ENCODE measurements at places on chromosomes 2 and 18. TPM values are rescaled to one million over a fixed set of nuclear protein-coding genes. Genes with fewer than 3 reads are reported as not detected.

Gene C2orf78
- total RNA-seq: not detected

- H3K27me3 ChIP-seq: no peaks in the 10 kb centered on the region
- peaks cover 49% of the 10 kb centered on the region for H3K4me1 ChIP-seq
- peaks cover 13% of the 10 kb centered on the region for H3K36me3 ChIP-seq
- peak overlapping the region; percentile 91 for H3K27ac ChIP-seq
- no peak overlapping the region for H3K4me3 ChIP-seq
Measured at GRCh38 chr2:47068981-47069627, 86.0 kb downstream of the STPG4 start.

- no peak overlapping the region for H3K4me3 ChIP-seq
- no peak for DNase-seq
- no peaks in the 10 kb centered on the region for H3K4me1 ChIP-seq
- H3K27ac ChIP-seq: no peak overlapping the region
- no peaks in the 10 kb centered on the region for H3K27me3 ChIP-seq
Measured at GRCh38 chr2:31785876-31786275, 205.1 kb upstream of the SRD5A2 start.

Gene FTCDNL1
- 0.18 TPM for total RNA-seq

Gene ERFE
- 0.56 TPM for total RNA-seq

DNA sequence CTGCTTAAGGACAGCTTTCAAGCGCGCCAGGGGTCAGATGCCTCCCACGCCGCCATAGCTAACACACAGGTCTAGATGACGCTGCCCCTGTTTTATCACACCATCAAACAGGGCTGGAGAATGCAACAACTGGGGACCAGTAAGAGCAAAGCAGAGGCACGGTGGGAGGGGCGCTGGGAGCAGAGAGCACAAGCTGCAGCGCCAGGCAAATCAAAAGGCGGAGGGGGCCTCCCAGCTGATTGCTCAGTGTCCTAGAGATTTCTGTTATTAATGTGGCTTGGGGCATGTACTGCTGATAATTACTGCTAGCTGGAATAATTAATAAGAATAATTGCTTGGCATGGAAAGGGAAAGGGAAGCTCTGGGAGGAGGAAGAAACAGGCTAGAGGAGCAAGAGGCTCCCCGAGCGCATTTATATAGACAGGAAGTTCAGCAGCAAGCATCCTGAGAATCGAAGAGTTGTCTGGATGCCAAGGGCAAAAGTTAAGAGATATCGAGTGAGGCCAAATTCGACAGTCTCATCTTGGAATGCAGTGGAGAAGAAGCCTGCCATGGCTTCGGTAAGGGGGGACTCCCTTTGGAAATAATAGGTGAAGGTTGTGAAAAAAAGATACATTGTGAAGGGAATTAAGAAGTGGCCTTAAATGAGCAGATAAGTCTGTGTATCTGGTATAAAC lies 104.5 kb upstream of the ZNF521 start:
- peaks cover 9% of the 10 kb centered on the region for H3K4me1 ChIP-seq
- H3K27ac ChIP-seq: no peak overlapping the region
- no peak for DNase-seq
- no peak overlapping the region for H3K4me3 ChIP-seq

DNA sequence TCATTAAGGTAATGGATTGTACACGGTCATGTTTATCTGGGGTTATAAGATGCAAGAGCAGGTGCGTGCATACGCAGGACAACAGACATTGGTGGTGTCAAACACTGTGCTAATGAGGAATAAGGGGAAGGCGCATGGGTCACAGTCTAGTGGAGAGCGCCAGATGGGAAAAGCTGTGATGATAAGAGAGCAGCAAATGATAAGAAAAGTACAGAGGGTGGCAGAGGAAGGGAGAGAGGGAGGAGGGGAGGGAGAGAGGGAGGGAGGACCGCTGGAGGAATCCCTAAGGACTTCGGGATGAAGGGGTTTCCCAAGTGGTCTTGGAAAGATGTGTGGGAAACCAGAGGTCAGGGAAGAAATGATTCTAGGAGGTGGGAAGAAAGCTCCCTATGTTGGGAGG lies 2.9 kb downstream of the TNFRSF11A start:
- no peak for DNase-seq
- no peaks in the 10 kb centered on the region for H3K36me3 ChIP-seq
- H3K4me3 ChIP-seq: no peak overlapping the region
- H3K4me1 ChIP-seq: peaks cover 16% of the 10 kb centered on the region
- H3K27me3 ChIP-seq: peaks cover 69% of the 10 kb centered on the region

DNA sequence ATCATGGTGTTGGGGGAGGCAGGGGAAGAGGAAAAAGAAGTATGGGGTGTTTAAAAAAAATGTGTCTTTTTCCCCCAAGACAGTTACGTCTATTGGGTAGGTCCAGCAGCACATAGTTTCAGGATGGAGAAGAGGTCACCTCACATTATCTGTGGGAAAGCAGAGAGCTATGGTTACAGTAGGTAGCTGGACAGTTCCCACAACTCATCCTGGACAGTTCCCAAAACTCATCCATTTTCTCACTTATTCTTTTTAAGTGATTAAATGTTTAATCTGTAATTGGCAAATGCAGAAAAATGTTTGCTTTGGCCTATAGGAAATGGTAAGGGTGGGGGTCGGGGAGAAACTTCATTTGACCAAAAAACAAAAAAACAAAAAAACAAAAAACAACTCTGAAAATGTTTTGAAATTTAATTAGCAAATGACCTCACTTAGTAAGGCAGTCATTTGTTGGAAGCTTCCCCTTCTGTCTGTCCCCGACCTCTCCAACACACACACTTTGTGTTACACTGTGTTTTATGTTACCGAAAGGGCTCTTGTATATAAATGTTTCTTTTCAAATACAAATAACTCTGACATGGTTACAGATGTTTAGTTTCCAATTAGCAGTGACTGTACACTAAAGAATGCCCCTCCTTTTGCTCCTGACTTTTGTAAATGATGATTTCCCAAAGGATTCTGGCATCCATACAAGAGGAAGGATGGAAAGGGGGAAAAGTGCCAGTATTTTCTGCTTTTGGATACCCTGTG lies 173.3 kb upstream of the ZFP36L2 start:
- no peaks in the 10 kb centered on the region for H3K27me3 ChIP-seq
- H3K4me3 ChIP-seq: no peak overlapping the region
- peak; percentile 87 for DNase-seq
- H3K4me1 ChIP-seq: peaks cover 15% of the 10 kb centered on the region
